MCF 10A (cell line): ENCODE measurements at places on chromosomes 6 and 20. TPM values are rescaled to one million over a fixed set of nuclear protein-coding genes. Genes with fewer than 3 reads are reported as not detected.

POLR1C gene
- 54.9 and 63.6 TPM in 2 replicates for total RNA-seq

BTNL2 gene
- total RNA-seq = not detected in 2 replicates

DNA sequence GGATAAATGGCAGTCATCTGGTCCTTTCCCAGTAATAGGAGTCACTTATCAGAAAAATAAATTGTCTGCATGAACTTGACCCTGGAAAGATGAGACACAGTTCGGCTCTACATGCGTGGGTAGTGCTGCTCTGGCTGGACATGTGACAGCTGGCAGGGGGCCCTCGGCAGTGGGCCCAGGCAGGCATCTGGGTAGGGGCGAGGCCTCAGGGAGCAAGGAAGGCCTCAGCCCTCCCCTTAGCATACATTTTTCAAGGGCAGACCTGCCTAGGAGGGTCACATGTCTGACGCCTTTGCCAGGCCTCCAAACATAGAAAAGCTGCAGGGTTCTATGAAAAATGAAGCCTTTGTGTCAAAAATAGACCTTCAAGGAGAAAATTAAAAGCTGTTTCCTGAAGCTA, 12.8 kb upstream of the ILRUN start:
- no peaks in the 10 kb centered on the region for H3K27me3 ChIP-seq
- no peaks in the 10 kb centered on the region for H3K36me3 ChIP-seq
- peak; percentile 51 for DNase-seq
- H3K4me3 ChIP-seq = no peak overlapping the region

- peaks cover 17% of the 10 kb centered on the region for H3K36me3 ChIP-seq
- peaks cover 27% of the 10 kb centered on the region for H3K4me1 ChIP-seq
- peak overlapping the region; percentile 77 for H3K27ac ChIP-seq
- DNase-seq = peak; percentile 38
- no peaks in the 10 kb centered on the region for H3K27me3 ChIP-seq
Observed at GRCh38 chr6:49551078-49551865, 804 bp downstream of the C6orf141 start.

DNA sequence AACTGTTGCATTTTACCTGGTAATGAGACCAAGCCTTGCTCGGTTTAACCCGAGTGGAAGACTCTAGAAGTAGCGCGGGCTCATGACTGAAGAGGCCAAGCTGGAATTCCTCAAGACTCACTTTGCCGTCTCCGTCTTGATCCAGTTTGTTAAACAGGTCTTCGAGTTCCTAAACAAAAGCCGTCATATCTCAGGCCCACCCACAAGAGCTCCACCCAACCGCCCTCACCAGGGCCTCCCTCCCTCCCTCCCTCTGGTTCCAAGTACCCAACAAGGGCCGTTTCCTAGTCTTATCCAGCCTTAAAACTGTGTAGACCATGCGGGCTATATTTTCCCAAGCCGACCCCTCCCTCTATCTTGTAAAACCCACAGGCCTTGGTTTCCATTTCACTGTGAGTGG, 81.4 kb downstream of the NINL start:
- H3K36me3 ChIP-seq = no peaks in the 10 kb centered on the region
- DNase-seq = no peak
- H3K27ac ChIP-seq = no peak overlapping the region
- peaks cover 11% of the 10 kb centered on the region for H3K4me1 ChIP-seq
- no peak overlapping the region for H3K4me3 ChIP-seq
- H3K27me3 ChIP-seq = no peaks in the 10 kb centered on the region

DNA sequence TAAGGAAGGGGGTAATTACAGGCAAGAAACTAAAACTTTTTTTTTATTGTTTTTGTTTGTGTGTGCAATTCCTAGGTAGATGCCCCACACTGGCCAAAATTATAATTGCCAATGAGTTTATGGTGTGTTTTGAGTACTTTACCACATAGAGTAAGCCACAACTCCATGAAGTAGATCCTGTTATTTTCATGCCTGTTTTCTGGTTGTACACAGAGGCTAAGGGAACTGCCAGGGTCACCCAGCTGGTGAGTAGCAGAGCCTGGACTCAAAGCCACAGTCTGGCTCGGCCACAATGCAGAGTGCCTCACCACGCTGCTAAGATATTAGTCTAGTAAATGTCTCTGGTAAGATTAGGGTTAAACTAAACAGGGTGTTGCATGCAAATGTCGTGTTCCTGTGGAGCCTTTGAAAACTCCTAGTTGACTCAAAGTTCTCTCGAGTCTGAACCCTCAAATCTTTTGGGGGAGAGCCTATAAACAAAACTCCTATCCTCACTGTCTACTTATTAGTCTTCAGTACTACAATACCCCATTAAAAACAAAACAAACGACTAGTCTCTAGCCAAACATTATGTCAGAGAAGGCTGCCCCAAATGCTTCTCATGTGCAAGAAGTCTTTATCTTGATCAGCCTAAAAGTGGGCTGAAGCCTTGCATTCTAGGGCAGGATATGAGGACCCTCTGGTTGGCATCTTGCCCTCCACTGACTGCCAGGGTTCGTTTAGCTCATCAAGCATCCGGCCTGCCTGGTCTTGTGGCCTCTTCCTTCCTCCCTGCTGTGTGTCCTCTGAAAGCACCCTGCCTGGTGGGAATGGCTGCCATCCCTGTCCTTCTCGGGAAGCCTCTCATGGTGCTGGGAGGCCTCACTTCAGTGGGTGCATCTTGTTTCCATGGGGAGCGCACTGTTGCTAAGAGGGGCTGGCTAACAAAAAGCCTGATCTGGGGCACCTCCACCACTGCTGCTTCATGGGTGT, 4.2 kb downstream of the DUSP22 start:
- no peak overlapping the region for H3K4me3 ChIP-seq
- H3K27ac ChIP-seq = peak overlapping the region; percentile 68
- H3K4me1 ChIP-seq = peaks cover 24% of the 10 kb centered on the region
- H3K27me3 ChIP-seq = no peaks in the 10 kb centered on the region
- peak; percentile 57 for DNase-seq

DNA sequence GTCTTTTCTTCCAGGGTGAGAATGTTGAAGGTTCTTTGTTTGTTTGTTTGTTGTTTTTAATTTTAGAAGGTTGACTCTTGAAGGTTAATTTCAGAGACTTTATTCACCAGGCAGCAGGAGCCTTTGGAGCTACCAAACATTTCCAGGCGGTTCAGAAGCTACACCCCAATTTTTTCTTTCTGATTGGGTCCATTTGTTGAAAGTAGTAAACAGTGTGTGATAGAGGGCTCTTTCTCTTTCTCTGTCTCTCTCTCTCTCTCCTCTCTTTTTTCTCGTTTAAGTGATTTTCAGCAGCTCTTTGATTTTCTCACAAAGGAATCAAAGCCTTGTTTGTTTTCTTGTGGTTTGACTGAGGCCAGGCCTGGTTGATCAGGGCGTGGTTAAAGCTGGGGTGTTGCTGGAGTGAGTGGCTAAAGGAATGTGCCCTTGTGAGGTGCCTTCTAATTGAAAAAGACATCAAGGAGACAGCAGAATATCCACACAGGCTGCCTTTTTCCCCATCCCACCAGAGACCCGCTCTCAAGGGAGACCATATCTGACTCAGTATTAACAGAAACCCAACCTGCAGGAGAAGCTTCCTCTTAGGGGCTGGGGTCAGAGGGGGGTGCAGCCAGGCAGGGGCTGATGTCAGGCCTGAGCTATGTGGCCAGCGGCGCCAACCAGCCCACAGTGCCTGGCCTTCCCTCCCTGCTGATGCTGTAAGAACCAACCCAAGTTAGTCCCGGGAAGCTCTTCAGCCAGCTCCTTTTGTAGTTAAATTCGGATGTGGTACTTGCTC, 40.4 kb upstream of the NAA20 start:
- peaks cover 34% of the 10 kb centered on the region for H3K36me3 ChIP-seq
- peak overlapping the region; percentile 83 for H3K27ac ChIP-seq
- peaks cover 50% of the 10 kb centered on the region for H3K4me1 ChIP-seq
- DNase-seq = peak; percentile 84
- H3K4me3 ChIP-seq = peak overlapping the region; percentile 80

DNA sequence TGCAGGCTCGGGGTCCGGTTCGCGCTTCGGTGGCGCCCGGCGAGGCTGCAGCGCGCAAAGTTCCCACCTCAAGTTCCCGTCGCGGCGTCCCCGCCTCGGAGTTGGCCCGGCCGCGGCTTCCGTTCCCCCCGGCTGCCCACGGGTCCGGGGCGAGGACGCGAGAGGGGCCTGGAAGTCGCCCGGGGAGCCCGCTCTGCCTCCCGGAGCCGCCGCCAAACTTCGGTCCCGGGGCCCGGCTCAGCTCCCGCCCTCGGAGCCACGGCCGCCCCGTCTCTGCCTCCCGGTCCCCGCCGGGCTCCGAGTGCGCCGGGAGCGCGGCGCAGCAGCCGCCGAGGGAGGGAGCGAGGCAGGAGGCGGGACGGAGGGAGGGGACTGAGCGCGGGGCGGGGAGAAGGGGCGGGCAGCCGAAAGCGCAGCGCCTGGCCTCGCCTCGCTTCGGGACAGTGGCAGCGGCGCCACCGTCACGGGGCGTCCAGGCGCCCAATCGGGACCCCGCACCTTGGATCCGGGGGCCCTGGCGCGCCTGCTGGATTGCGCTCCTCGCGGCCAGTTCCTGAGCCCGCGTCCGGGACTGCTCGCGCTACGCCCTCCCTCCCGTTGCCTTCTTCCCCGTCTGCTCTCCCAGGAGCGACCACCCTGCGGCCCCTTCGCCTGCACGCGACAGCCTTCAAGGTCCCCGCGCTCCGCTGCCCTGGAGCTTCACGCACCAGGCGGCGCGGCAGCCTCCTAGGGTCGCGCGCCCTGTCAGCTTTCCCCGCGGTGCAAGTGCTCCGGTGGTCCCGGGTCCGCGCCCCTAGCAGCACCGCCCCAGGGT, at the start of gene KCNG1:
Gene KCNG1, minus strand, starts transcription at position 305 of the 814 bp plus-strand sequence. CDS start 12,769 bp downstream, outside the sequence.
- H3K4me3 ChIP-seq = peak within 1 kb of the TSS; percentile 71
- H3K36me3 ChIP-seq = peaks cover 9% of the 10 kb centered on the region
- no peak within 1 kb of the TSS for H3K27ac ChIP-seq
- H3K4me1 ChIP-seq = peaks cover 15% of the 10 kb centered on the region
- peak; percentile 77 for DNase-seq

- no peaks in the 10 kb centered on the region for H3K27me3 ChIP-seq
- no peak overlapping the region for H3K27ac ChIP-seq
- DNase-seq = no peak
- H3K4me1 ChIP-seq = peaks cover 6% of the 10 kb centered on the region
- no peak overlapping the region for H3K4me3 ChIP-seq
- H3K36me3 ChIP-seq = no peaks in the 10 kb centered on the region
Observed at GRCh38 chr6:2035046-2035445, 210.4 kb downstream of the GMDS start.

- H3K4me3 ChIP-seq = no peak overlapping the region
- DNase-seq = no peak
- H3K27me3 ChIP-seq = no peaks in the 10 kb centered on the region
- peaks cover 13% of the 10 kb centered on the region for H3K4me1 ChIP-seq
- H3K27ac ChIP-seq = no peak overlapping the region
Observed at GRCh38 chr20:35084998-35085397, 7.6 kb downstream of the TRPC4AP start.

DNA sequence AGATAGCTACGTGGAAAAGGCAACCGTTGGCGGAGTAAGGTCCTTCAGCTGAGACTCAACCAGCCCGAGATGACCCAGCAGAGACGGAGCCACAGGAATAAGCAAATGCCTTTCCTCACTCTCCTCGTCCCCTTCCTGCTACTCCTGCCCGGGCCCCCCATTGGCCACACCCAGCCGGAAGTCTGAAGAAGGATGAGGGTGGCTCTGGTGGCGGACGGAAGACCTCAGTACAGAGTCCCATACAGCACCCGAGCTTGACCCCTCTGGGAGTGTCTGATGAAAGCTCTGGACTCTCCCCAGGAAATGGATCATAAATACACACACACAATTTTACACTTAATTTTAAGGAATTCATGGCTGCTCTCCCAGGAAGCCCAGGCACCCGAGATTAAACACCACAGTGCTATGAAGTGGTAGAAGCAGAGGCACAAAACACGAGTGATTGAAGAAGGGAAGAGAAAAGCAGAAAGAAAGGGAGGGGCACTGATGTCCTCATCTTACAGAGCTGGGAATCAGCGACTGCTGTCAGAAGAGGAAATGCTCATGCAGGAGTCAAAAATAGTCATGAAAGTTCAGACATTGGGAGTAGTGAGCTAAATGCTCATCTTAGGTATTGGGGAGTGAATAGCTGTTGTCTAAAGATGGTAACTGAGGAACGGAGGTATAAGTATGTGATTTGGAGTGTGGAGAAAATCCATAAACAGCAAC, 125.6 kb downstream of the BANF2 start:
- H3K27me3 ChIP-seq = no peaks in the 10 kb centered on the region
- no peak for DNase-seq
- no peaks in the 10 kb centered on the region for H3K4me1 ChIP-seq
- H3K36me3 ChIP-seq = peaks cover 8% of the 10 kb centered on the region
- no peak overlapping the region for H3K27ac ChIP-seq

GRCh38 chr6:11432713-11433450, 104.7 kb upstream of the TMEM170B start:
- H3K4me1 ChIP-seq = peaks cover 28% of the 10 kb centered on the region
- no peaks in the 10 kb centered on the region for H3K36me3 ChIP-seq
- no peaks in the 10 kb centered on the region for H3K27me3 ChIP-seq
- no peak overlapping the region for H3K4me3 ChIP-seq

GRCh38 chr6:13708736-13709135, 2.9 kb downstream of the RANBP9 start:
- H3K27me3 ChIP-seq = no peaks in the 10 kb centered on the region
- peak; percentile 14 for DNase-seq
- H3K36me3 ChIP-seq = peaks cover 12% of the 10 kb centered on the region
- peak overlapping the region; percentile 78 for H3K27ac ChIP-seq
- H3K4me3 ChIP-seq = peak overlapping the region; percentile 99
- H3K4me1 ChIP-seq = peaks cover 19% of the 10 kb centered on the region

DNA sequence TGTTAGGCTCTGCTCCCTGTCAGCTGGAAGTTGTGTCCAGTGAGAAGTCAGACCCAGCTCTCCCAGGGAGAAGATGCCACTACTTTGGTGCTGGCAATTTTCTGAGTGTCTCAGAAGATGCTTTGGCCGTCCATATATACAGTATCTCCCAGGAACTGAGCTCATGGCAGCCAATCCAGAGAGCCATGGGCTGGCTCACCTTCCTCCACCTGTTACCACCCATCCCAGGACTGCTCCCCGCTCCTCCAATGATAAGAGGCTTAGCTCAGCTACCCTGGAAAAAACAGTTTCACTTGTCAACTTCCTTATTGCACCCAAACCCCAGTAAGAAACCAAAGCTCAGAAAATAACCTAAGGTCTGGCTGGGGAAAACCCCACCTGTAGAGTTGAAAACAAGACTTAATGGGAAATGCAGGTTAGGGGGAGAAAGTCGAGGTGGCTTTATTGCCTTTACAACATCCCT, at the start of gene BNIP5:
Gene BNIP5, minus strand, starts transcription at position 110 of the 463 bp plus-strand sequence. CDS start 6,198 bp downstream, outside the sequence.
- peaks cover 83% of the 10 kb centered on the region for H3K27me3 ChIP-seq
- H3K4me1 ChIP-seq = no peaks in the 10 kb centered on the region
- H3K27ac ChIP-seq = no peak within 1 kb of the TSS
- no peak within 1 kb of the TSS for H3K4me3 ChIP-seq

GRCh38 chr6:158861686-158862381, 42.7 kb upstream of the EZR start:
- H3K4me1 ChIP-seq = no peaks in the 10 kb centered on the region
- H3K36me3 ChIP-seq = no peaks in the 10 kb centered on the region
- H3K27ac ChIP-seq = no peak overlapping the region
- no peak overlapping the region for H3K4me3 ChIP-seq
- DNase-seq = no peak
- H3K27me3 ChIP-seq = no peaks in the 10 kb centered on the region

- peak overlapping the region; percentile 52 for H3K4me3 ChIP-seq
- H3K27ac ChIP-seq = no peak overlapping the region
- DNase-seq = peak; percentile 39
- H3K4me1 ChIP-seq = no peaks in the 10 kb centered on the region
Observed at GRCh38 chr20:35600993-35601973, 14.3 kb upstream of the SPAG4 start.

- H3K36me3 ChIP-seq = no peaks in the 10 kb centered on the region
- no peaks in the 10 kb centered on the region for H3K27me3 ChIP-seq
- no peak overlapping the region for H3K4me3 ChIP-seq
- no peak overlapping the region for H3K27ac ChIP-seq
- no peaks in the 10 kb centered on the region for H3K4me1 ChIP-seq
Observed at GRCh38 chr20:49750611-49751396, 37.1 kb upstream of the B4GALT5 start.
